Type B pancreatic cell (in vitro differentiated cells): ENCODE measurements at places on chromosomes 5 and 9. TPM values are rescaled to one million over a fixed set of nuclear protein-coding genes. Genes with fewer than 3 reads are reported as not detected.

CDH12 gene
- total RNA-seq: 7.8 and 10.2 TPM in 2 replicates

ADCY2 gene
- total RNA-seq: 5.7 and 79.7 TPM in 2 replicates

AJM1 gene
- total RNA-seq: 3.2 and 3.6 TPM in 2 replicates

LRRC26 gene
- 0.77 and 1.4 TPM in 2 replicates for total RNA-seq

PPWD1 gene
- total RNA-seq: 30.1 and 40.4 TPM in 2 replicates

FAM151B gene
- 2.9 and 3.0 TPM in 2 replicates for total RNA-seq

ADAMTSL2 gene
- 0.57 and 0.65 TPM in 2 replicates for total RNA-seq

SLC4A9 gene
- 0.17 TPM in 1 of 2 replicates, not detected in the other for total RNA-seq

PAEP gene
- not detected in 2 replicates for total RNA-seq
